ENCODE measurements at places on chromosomes 2 and 18. TPM values are rescaled to one million over a fixed set of nuclear protein-coding genes. Genes with fewer than 3 reads are reported as not detected.

GRCh38 chr2:237910576-237911362, 51.3 kb downstream of the RAMP1 start:
- DNase-seq = no peak

The UGT1A9 gene
- total RNA-seq = not detected

DNA sequence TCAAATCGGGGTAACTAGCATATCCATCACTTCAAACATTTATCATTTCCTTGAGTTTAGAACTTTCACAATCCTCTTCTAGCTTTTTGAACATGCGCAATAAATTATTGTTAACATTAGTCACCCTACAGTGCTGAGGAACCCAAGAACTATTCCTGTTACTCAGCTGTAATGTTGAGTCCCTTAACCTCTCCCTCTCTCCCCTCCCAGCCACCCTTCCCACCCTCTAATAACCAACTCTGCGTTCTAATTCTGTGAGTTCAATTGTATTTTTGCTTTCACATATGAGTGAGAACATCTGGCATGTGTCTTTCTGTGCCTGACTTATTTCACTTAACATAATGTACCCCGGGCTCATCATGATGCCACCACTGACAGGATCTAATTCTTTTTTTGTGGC, 78.6 kb upstream of the RANBP2 start:
- DNase-seq = no peak

DNA sequence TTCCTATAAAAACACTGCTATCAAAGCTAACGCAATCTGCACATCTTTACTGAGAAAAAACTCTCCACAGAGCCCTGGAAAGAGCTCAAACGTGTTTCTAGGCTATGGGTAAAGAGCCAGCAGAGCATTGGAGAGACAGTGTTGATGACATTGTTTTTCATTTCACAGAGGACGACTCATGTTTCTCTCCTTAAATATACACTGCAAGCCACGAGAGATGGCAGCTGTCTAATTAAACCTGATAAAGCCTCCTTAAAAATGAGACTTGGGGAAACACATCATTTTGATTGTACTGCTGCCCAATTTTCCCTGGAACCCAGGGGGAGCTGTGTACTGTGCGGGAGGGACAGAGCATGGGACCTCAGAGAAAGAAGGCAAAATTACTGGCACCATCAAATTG, 294.3 kb upstream of the SETBP1 start:
- no peak for DNase-seq

DNA sequence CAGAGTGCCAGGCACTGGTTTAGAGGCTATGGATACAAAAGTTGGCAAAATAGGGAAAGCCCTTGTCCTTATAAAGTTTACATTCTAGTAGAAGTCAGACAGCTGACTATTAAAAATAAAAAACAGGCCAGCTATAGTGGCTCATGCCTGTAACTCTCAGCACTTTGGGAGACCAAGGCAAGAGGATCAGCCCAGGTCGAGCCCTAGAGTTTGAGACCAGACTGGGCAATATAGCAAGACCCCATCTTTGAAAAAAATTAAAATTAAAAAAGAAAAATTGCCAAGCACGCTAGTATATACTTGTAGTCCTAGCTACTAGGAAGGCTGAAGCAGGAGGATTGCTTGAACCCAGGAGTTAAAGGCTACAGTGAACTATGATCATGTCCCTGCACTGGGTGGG, 12.5 kb downstream of the ERICH2 start:
- DNase-seq = no peak

DNA sequence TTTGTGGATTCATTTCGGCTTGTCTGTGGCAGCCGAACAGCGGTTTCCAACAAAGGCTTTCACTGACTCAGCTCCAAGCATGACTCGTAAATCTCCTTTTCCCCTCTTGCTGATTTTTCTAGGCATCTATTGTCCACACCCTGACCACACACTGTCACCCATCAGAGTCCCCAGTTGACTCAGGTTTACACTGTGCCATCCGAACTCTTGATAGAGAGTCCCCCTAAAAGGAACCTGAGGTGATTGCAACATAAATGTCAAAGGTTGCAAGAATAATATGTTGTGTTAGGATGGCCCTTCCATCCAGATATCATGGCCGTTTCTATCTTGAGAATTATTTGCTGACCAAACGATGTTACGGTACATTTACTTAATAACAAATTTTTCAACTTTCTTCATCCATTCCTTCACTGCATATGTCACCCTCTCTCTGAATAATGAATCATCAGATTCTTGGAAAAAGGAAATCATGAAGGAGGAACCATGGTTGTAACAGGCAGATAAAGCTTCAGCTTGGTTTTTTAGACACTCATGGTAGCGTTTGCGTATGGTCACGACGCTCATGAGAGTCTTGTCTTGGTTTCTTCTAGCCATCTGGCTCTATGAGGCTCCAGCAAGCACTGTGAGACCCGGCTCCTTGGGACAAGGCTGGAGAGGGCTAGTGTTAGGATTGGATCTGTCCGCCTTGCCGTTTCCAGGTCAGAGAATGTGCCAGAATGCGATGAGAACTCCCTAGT, 72.1 kb downstream of the NPAS2 start:
- DNase-seq = no peak

DNA sequence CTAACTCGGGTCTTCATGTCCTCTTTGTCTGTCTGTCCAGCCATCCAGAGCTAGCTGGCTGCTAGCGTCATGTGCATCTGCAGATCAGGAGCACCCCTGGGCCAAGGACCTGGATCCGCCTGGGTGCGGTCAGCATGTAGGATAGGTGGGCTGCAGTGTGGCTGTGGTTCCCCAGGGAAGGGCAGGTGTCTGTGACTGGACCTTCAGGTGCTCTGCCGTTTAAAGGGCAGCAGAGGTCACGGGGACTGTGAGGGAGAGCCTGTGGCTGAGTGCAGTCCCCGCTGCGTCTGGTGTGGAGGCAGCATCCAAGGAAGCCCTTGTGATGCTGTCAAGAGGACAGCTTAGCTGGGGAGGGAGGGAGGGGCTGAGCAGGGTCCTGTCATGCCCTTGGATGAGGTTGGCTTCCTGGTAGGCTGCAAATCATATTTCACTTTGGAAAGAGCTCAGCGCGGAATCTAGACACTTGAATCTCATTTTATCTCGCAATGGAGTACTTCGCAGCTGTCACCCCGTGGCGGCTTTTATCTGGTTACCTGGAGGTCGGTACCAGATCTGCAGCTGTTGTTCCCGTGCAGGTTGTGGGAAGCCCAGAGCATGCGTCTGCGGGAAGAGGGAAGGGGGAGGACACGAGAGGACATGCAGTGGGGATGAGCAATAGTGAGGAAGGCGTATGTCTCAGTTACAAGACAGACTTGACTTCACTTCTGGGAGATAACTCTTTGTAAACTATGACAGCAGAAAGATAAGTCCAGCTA, 5.9 kb upstream of the RALB start:
- DNase-seq = no peak

The MPP4 gene
- total RNA-seq = not detected

The CAPN14 gene
- total RNA-seq = 0.20 TPM
